ENCODE measurements at places on chromosomes 4 and X.

- no peak overlapping the region for H3K27ac ChIP-seq
- no peak overlapping the region for H3K4me3 ChIP-seq
- DNase-seq: peak; percentile 13
- H3K27me3 ChIP-seq: peaks cover 12% of the 10 kb centered on the region
These were observed 71.2 kb downstream of the SUPT20HL2 start for GRCh38 chrX:24242649-24243175.

GRCh38 chr4:175639346-175639745, 172.7 kb downstream of the GPM6A start:
- no peak for DNase-seq
- no peaks in the 10 kb centered on the region for H3K4me1 ChIP-seq
- H3K27ac ChIP-seq: no peak overlapping the region
- no peak overlapping the region for H3K4me3 ChIP-seq
- no peaks in the 10 kb centered on the region for H3K27me3 ChIP-seq

DNA sequence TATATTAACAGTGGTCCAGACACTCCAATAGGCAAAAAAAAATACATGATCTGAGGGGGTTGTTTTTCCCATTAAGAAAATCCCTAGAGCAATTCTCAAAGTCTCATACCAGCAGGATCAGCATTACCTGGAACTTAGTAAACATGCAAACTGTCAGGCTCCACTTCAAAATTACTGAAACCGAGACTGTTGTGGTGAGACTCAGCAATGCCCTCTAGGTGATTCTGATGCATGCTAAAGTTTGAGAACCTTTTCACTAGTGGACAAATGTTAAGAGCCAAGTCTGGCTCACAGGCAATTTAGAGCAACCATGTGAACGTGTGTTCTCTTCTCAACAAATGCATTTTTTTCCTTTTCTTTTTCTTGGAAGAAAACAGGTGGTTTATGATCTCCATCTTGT, 30.2 kb downstream of the NEK1 start:
- H3K4me3 ChIP-seq: no peak overlapping the region
- peaks cover 32% of the 10 kb centered on the region for H3K36me3 ChIP-seq
- H3K27ac ChIP-seq: no peak overlapping the region

DNA sequence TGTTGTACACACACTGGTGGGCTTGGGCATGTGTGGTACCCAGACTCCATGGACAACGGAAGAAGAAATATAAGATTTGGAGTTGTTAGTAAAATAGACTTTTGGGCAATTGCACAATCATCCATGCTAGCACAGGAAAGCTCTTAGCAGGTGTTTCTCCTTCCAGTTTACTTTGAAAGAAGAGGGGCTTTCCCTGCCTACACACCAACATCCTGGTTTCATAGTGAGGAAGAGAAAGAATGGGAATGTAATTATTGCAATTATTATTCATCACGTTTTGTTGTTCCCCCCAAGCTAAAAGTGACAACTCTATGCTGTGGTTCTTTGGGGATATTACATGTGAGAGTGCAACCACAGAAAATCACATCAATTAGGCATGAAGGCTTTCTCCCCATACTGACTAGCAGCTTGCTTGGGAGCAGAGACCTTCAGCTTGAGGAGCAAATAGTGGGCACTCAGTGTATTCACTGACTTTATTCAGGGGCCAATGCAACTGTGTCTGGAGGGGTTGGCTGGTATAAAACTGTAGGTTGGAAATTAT, 57.2 kb upstream of the PUDP start:
- H3K4me3 ChIP-seq: no peak overlapping the region
- peaks cover 7% of the 10 kb centered on the region for H3K4me1 ChIP-seq
- no peak for DNase-seq
- H3K27ac ChIP-seq: peak overlapping the region; percentile 42
- no peaks in the 10 kb centered on the region for H3K27me3 ChIP-seq

GRCh38 chr4:102246416-102246815, 98.9 kb downstream of the SLC39A8 start:
- no peaks in the 10 kb centered on the region for H3K4me1 ChIP-seq
- H3K27me3 ChIP-seq: no peaks in the 10 kb centered on the region
- H3K36me3 ChIP-seq: peaks cover 7% of the 10 kb centered on the region
- DNase-seq: no peak
- H3K27ac ChIP-seq: no peak overlapping the region

- DNase-seq: no peak
- H3K27me3 ChIP-seq: no peaks in the 10 kb centered on the region
- no peaks in the 10 kb centered on the region for H3K36me3 ChIP-seq
- no peak overlapping the region for H3K27ac ChIP-seq
- H3K4me3 ChIP-seq: no peak overlapping the region
These were observed 125.3 kb upstream of the IL15 start for GRCh38 chr4:141511055-141511454.

DNA sequence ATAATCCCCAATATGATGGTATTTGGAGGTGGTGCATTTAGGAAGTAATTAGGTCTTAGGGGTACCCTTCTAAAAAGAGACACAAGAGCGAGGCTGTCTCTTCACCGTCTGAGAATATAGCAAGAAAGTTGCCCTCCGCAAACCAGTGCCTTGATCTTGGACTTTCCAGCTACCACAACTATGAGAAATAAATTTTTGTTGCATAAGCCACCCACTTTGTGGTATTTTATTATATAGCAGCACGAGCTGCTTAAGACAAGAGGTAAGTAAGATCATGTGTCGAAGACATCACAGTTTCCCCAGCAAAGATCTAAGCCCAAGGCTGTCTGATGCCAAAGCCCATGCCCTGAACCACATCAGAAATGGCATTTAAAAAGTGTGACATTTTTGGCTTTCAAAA, 9.6 kb upstream of the EXOSC9 start:
- H3K4me1 ChIP-seq: no peaks in the 10 kb centered on the region
- H3K4me3 ChIP-seq: no peak overlapping the region
- no peaks in the 10 kb centered on the region for H3K36me3 ChIP-seq
- DNase-seq: no peak
- H3K27ac ChIP-seq: no peak overlapping the region

DNA sequence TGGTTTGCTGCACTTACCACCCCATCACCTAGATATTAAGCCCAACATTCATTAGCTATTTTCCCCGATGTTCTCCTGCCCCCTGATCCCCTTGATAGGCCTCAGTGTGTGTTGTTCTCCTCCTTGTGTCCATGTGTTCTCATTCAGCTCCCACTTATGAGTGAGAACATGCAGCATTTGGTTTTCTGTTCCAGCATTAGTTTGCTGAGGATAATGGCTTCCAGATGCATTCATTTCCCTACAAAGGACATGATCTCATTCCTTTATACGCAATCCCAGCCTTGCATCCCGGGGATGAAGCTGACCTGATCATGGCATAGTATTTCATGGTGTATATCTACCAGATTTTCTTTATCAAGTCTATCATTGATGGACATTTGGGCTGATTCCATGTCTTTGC, 99.0 kb upstream of the DCAF12L2 start:
- H3K4me1 ChIP-seq: no peaks in the 10 kb centered on the region
- H3K27ac ChIP-seq: no peak overlapping the region
- no peaks in the 10 kb centered on the region for H3K36me3 ChIP-seq
- no peak overlapping the region for H3K4me3 ChIP-seq
- H3K27me3 ChIP-seq: no peaks in the 10 kb centered on the region
- DNase-seq: no peak

GRCh38 chrX:2342874-2343273, 157.9 kb downstream of the DHRSX start:
- DNase-seq: no peak
- no peak overlapping the region for H3K27ac ChIP-seq
- peaks cover 67% of the 10 kb centered on the region for H3K36me3 ChIP-seq

DNA sequence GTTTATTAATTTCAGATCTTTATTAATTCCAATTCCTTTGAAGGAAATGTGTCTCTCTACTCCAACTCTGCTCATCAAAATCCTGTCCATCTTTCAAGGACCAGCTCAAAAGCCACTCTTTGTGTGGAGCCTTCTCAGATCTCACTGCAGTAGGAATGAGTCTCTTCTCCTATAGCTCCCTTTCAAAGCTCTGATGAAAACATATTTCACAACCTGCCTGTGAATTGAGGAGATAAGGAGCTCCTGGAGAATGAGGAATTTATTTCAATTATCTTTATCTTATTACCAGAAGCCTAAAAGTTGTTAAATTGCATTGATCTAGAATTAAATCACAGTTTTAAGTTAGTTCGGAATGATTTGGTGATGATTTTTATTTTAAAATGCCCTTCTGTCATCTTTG, 92.6 kb upstream of the TRPC3 start:
- no peak for DNase-seq
- peaks cover 5% of the 10 kb centered on the region for H3K27me3 ChIP-seq
- H3K4me1 ChIP-seq: no peaks in the 10 kb centered on the region
- H3K36me3 ChIP-seq: no peaks in the 10 kb centered on the region
- H3K4me3 ChIP-seq: no peak overlapping the region
- no peak overlapping the region for H3K27ac ChIP-seq

- H3K27ac ChIP-seq: no peak overlapping the region
- peaks cover 6% of the 10 kb centered on the region for H3K27me3 ChIP-seq
- H3K36me3 ChIP-seq: no peaks in the 10 kb centered on the region
- no peak overlapping the region for H3K4me3 ChIP-seq
- DNase-seq: no peak
These were observed 1.1 kb upstream of the TNIP3 start for GRCh38 chr4:121165206-121165605.

DNA sequence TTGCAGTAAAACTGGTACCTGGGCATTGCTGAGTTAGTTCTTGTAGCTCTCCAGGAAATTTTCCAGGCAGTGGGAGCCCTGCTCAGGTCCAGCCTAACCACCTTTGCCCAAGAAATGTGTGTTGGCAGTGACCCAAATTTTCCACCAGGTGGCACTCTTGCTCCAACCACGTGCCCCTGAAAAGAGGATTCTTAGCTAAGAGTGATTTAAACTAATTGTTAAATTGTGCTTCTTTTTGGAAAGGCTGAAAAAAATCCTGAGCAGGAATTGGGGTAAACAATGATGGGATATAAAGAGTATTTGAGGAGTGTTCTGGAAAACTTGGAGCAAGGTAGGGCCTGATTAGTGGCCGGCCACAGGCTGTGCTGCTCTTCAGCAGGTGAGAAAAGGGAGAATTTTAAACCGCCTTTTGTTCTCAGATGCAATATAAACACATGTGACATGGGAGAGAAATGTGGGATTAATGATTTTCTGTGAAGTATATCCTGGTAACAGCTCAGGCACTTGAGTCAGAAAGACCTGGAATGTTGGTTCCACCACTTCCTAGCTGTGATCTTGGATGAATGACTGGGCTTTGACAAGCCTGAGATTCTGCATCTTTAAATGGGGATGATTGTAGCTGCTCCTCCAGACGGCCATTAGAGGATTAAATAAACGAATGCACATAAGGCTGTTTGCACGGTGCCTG, 219.6 kb downstream of the PTTG2 start:
- H3K4me3 ChIP-seq: no peak overlapping the region
- peak; percentile 52 for DNase-seq
- no peak overlapping the region for H3K27ac ChIP-seq
- no peaks in the 10 kb centered on the region for H3K36me3 ChIP-seq
- H3K27me3 ChIP-seq: peaks cover 14% of the 10 kb centered on the region
- H3K4me1 ChIP-seq: peaks cover 39% of the 10 kb centered on the region

GRCh38 chr4:27666943-27667342, 806.3 kb downstream of the STIM2 start:
- H3K4me1 ChIP-seq: no peaks in the 10 kb centered on the region
- no peaks in the 10 kb centered on the region for H3K27me3 ChIP-seq
- no peak for DNase-seq
- no peak overlapping the region for H3K4me3 ChIP-seq
- H3K27ac ChIP-seq: no peak overlapping the region

DNA sequence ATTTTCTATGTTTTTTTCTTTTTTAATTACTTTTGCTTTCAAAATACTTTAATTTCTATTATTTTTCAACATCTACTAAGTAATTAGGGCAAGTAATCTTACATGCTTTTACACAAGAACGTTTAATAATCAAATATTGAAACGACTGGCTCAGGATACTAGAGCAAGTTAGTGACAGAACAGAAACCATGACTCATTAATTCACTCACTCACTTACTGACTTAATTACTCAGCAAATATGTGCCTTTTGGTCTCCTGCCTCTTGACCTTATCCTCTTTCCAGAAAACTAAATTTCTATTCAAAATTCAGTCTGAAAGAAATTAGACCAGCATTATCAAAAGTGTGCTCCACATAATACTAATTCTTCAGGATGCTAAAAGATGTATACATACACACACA, 314.9 kb upstream of the TEX13C start:
- H3K4me1 ChIP-seq: no peaks in the 10 kb centered on the region
- no peaks in the 10 kb centered on the region for H3K27me3 ChIP-seq
- no peak for DNase-seq
- no peak overlapping the region for H3K4me3 ChIP-seq
- H3K36me3 ChIP-seq: no peaks in the 10 kb centered on the region

GRCh38 chr4:172207886-172208285, 394.7 kb downstream of the GALNTL6 start:
- no peaks in the 10 kb centered on the region for H3K4me1 ChIP-seq
- no peak for DNase-seq
- no peak overlapping the region for H3K27ac ChIP-seq
- no peaks in the 10 kb centered on the region for H3K27me3 ChIP-seq
- no peaks in the 10 kb centered on the region for H3K36me3 ChIP-seq
- H3K4me3 ChIP-seq: no peak overlapping the region

DNA sequence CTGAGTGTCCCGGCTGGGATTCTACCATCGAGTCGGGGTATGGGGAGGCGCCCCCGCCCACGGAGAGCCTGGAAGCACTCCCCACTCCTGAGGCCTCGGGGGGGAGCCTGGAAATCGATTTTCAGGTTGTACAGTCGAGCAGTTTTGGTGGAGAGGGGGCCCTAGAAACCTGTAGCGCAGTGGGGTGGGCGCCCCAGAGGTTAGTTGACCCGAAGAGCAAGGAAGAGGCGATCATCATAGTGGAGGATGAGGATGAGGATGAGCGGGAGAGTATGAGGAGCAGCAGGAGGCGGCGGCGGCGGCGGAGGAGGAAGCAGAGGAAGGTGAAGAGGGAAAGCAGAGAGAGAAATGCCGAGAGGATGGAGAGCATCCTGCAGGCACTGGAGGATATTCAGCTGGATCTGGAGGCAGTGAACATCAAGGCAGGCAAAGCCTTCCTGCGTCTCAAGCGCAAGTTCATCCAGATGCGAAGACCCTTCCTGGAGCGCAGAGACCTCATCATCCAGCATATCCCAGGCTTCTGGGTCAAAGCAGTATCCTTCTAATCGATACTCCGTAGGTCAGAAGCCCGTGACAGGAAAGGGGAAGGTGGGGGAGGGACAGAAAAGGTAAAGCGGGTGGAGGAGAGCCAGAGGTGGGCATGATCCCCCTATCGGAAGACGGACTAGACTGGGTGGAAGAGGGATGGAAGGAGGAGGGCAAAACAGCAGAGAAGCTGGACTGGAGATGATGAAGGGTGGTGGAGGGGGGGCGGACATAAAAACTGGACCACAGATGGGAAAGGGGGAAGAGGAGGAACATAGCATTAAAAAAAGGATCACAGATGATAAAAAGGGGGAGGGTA, 828 bp downstream of the TSPYL2 start:
- H3K27me3 ChIP-seq: no peaks in the 10 kb centered on the region
- DNase-seq: no peak
- H3K36me3 ChIP-seq: peaks cover 19% of the 10 kb centered on the region
- peaks cover 48% of the 10 kb centered on the region for H3K4me1 ChIP-seq

- peaks cover 8% of the 10 kb centered on the region for H3K4me1 ChIP-seq
- no peaks in the 10 kb centered on the region for H3K36me3 ChIP-seq
- peaks cover 51% of the 10 kb centered on the region for H3K27me3 ChIP-seq
- H3K4me3 ChIP-seq: peak overlapping the region; percentile 77
- DNase-seq: peak; percentile 31
These were observed 52.4 kb upstream of the TMEM33 start for GRCh38 chr4:41882625-41883347.
